ENCODE measurements at places on chromosomes 7 and 10. TPM values are rescaled to one million over a fixed set of nuclear protein-coding genes. Genes with fewer than 3 reads are reported as not detected.

The TMEM176A gene
- total RNA-seq, result not detected

The C10orf143 gene
- total RNA-seq, result 0.96 TPM

GRCh38 chr10:34576797-34577196 lies 238.3 kb downstream of the PARD3 start:
- DNase-seq, result no peak

DNA sequence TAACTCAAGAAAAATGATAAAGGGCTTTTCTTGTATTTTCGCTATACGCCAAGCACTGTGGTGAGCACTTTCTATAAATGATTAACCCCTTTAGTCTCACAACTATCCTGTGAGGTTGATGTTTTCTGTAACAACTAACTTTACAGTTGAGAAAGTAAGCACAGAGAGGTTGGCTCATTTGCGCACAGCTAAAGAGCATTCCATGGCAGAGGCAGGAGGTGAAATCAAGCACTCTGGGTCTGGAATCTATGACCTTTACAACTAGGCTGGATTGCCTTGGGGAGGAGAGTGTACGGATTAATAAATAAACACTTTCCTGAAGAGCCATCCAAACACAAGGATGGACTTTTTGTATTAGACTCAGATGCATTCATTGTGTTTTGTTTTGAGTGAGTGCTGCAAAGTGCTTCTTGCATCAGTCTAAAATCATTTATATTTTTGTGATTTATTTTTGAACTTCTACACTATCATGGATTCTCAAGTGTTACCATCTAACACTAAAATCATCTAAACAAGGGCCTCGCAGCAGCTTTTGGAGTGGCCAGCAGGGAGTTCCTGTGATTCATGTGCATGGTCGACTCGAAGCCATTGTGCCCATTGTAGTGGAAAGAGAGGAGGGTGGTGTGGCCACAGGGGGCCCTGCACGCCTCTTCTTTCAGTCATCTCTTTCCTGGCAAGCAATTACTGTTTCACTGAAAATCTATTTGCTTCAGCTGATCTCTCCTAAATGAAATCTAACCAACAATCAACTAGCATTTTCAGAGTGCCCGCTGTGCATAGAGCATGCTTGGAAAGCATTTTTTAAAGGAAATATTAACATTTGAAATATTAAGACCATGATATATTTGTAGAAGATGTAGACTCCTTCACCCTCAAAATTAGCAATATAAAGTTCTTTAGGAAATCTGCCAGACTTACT lies 633.4 kb upstream of the COBL start:
- DNase-seq, result no peak

GRCh38 chr7:146321301-146321700 lies 204.7 kb downstream of the CNTNAP2 start:
- DNase-seq, result no peak

GRCh38 chr7:78543976-78544375 lies 745.4 kb downstream of the PHTF2 start:
- DNase-seq, result peak; percentile 30

DNA sequence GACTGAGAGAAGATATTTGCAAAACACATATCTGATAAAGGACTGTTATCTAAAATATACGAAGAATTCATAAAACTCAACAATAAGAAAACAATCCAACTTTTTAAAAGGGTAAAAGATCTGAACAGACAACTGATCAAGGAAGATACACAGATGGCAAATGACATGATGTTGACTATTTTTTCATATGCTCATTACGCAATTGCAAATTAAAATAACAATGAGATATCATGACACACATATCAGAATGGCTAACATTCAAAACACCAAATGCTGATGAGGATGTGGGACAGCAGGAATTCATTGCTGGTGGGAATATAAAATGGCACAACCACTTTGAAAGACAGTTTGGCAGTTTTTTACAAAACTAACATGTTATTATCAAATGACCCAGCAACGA lies 8.9 kb downstream of the DENND11 start:
- DNase-seq, result no peak

- peak; percentile 2 for DNase-seq
Observed at GRCh38 chr7:104328970-104329825, 795 bp downstream of the LHFPL3 start.

DNA sequence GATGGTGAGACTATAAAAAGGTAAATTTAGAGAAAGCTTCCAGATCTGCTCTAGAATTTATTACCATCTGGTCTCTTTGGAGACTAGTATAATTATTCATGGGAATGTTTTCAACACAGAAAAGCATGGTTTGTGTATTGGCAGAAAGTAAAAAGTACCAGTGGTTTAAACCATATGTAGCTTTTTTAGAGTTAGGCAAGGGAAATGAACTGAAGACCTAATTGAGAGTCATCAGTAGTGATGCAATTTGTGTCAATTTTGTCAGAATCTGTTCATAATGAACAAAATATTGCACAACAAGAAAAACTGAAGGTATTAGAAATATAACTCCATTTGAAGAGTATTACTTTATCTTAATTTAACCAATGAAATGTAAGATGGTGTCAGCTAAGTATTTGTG lies 181.4 kb downstream of the ADK start:
- DNase-seq, result no peak

GRCh38 chr10:51206500-51206899 lies 132.2 kb downstream of the PRKG1 start:
- no peak for DNase-seq

GRCh38 chr10:132829403-132829802 lies 43.5 kb upstream of the NKX6-2 start:
- no peak for DNase-seq

DNA sequence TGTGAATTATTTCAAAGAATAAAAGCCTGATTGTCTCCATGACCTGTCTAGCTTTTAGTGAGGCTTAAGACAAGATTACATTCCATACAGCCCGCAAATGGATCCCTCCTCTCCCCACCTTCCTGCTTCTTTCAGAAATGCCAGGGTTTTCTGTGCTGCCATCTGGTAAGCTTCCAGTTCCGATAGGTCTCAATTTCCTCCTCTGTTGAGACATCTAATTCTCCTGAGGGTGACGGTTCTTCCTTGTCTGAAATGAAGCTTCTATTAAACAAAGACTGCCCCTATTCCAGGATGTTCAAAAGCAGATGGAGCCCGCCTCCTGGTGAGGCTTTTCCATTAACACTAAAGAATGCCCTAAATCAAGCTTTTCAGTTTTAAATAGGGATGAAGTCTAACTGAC lies 295.6 kb downstream of the PTPRN2 start:
- DNase-seq, result no peak

DNA sequence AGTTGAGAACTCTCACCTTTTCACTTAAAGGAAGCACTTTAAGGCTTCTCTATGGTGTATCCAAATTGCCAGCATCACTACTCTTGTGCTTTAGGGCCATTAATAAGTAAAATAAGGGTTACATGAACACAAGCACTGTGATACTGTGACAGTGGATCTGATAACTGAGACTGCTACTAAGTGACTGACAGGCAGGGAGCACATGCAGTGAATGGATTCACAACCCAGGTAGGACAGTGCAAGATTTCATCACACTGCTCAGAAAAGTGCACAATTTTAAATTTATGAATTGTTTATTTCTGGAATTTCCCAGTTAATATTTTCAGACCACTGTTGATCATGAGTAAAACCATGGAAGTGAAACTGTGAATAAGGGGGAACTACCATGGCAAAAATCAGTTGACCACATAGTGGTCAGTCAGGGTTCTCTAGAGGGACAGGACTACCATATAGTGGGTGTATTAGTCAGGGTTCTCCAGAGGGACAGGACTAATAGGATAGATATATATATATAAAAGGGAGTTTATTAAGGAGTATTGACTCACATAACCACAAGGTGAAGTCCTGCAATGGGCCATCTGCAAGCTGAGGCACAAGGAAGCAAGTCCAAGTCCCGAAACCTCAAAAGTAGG lies 20.9 kb upstream of the CYP51A1 start:
- DNase-seq, result no peak

- DNase-seq, result no peak
Observed at GRCh38 chr7:29556405-29557195, 7.0 kb upstream of the PRR15 start.

Data from myocyte (in vitro differentiated cells).